CD4-positive, alpha-beta T cell treated with Interleukin-17A for 4 hours (primary cell): ENCODE measurements at places on chromosomes 12 and 14.
A peak's percentile ranks its signal among the peaks of the same experiment; 100 is the strongest.

- DNase-seq, result no peak
These were observed 9.5 kb downstream of the DCN start for GRCh38 chr12:91173124-91173523.

- no peak for DNase-seq
These were observed 287.5 kb downstream of the DUSP6 start for GRCh38 chr12:89064780-89065179.

- DNase-seq, result no peak
These were observed 62.2 kb downstream of the IFNG start for GRCh38 chr12:68097386-68097785.

GRCh38 chr14:93012951-93013719 is 90.2 kb downstream of the CHGA start:
- DNase-seq, result no peak

GRCh38 chr12:92619026-92619425 is 83.8 kb upstream of the PLEKHG7 start:
- no peak for DNase-seq

- DNase-seq, result peak; percentile 27
These were observed 57.2 kb upstream of the AEBP2 start for GRCh38 chr12:19382111-19382526.

- DNase-seq, result no peak
These were observed 170.7 kb downstream of the ESRRB start for GRCh38 chr14:76546426-76547221.
